ENCODE measurements at places on chromosomes 1 and 21.

DNA sequence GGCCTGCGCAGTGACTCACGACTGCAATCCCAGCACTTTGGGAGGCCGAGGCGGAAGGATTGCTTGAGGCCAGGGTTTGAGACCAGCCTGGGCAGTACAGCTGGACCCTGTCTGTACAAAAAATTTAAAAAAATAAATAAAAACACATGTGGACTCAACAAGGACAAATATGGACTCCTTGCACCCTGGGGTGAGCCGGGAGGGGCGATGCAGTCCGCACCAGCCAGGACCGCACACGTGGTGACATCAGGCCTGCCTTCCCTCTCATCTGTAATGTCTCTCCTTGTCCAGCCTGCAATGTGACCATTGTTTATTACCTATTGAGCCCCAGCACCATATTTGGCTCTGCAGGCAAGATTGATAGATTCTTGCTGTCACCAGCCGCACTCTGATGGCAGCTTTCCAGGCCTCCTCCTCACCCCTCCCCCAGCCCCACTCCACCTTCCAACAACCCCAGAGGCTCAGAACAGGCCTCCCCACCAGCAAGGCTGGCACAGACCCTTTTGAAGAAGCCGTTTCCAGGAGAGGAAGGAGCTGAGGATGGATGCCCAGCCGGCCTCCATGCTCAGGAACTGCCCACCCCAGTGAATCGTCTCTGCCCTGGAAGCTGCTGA is 55.2 kb downstream of the IRF2BP2 start:
- H3K4me1 ChIP-seq: no peaks in the 10 kb centered on the region
- no peaks in the 10 kb centered on the region for H3K36me3 ChIP-seq
- H3K27me3 ChIP-seq: no peaks in the 10 kb centered on the region
- no peak overlapping the region for H3K4me3 ChIP-seq

- no peak for DNase-seq
- no peaks in the 10 kb centered on the region for H3K36me3 ChIP-seq
- no peak overlapping the region for H3K4me3 ChIP-seq
- no peaks in the 10 kb centered on the region for H3K27me3 ChIP-seq
Measured at GRCh38 chr1:2887941-2888855, 86.7 kb upstream of the TTC34 start.

- peak; percentile 27 for DNase-seq
- H3K4me1 ChIP-seq: no peaks in the 10 kb centered on the region
- H3K27ac ChIP-seq: no peak overlapping the region
- H3K36me3 ChIP-seq: peaks cover 7% of the 10 kb centered on the region
Measured at GRCh38 chr1:111334169-111334568, 43.5 kb downstream of the CHIA start.

- H3K27ac ChIP-seq: no peak overlapping the region
- peaks cover 30% of the 10 kb centered on the region for H3K27me3 ChIP-seq
- no peaks in the 10 kb centered on the region for H3K4me1 ChIP-seq
- no peak overlapping the region for H3K4me3 ChIP-seq
Measured at GRCh38 chr1:182761396-182762395, 27.9 kb upstream of the NPL start.

- no peaks in the 10 kb centered on the region for H3K4me1 ChIP-seq
- H3K27me3 ChIP-seq: peaks cover 14% of the 10 kb centered on the region
- no peak overlapping the region for H3K27ac ChIP-seq
- no peak for DNase-seq
Measured at GRCh38 chr1:115506924-115507589, 134.7 kb upstream of the VANGL1 start.

DNA sequence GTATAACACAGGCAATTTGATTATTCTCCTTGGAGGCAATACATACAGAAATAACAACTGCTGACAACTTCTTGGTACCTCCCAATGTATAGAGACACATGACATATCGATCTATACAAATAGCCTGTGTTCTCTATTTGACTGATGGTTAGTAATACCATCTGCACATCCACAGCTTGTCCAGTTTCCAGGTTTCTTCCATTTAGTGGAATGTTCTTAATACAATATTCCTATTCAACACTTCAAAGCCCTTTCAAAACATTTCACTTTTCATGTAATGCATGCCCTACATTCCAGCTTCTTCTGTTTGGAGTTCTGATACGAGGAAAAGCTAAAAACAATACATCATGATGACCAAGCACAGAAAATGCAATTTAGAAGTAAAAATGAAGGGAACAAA is 37.0 kb upstream of the GORAB start:
- peaks cover 3% of the 10 kb centered on the region for H3K27me3 ChIP-seq
- H3K4me3 ChIP-seq: no peak overlapping the region
- H3K27ac ChIP-seq: no peak overlapping the region

- H3K4me3 ChIP-seq: no peak overlapping the region
- peak overlapping the region; percentile 75 for H3K27ac ChIP-seq
- DNase-seq: no peak
- H3K36me3 ChIP-seq: no peaks in the 10 kb centered on the region
- peaks cover 5% of the 10 kb centered on the region for H3K27me3 ChIP-seq
Measured at GRCh38 chr1:43639976-43640794, 9.8 kb upstream of the KDM4A start.

GRCh38 chr1:19974822-19975416 is 4.5 kb downstream of the PLA2G2A start:
- H3K27ac ChIP-seq: no peak overlapping the region
- H3K4me1 ChIP-seq: no peaks in the 10 kb centered on the region
- DNase-seq: peak; percentile 24

- no peaks in the 10 kb centered on the region for H3K36me3 ChIP-seq
- no peak overlapping the region for H3K27ac ChIP-seq
- DNase-seq: peak; percentile 28
- H3K4me1 ChIP-seq: peaks cover 8% of the 10 kb centered on the region
- no peak overlapping the region for H3K4me3 ChIP-seq
Measured at GRCh38 chr1:156627313-156627880, 8.2 kb downstream of the HAPLN2 start.

DNA sequence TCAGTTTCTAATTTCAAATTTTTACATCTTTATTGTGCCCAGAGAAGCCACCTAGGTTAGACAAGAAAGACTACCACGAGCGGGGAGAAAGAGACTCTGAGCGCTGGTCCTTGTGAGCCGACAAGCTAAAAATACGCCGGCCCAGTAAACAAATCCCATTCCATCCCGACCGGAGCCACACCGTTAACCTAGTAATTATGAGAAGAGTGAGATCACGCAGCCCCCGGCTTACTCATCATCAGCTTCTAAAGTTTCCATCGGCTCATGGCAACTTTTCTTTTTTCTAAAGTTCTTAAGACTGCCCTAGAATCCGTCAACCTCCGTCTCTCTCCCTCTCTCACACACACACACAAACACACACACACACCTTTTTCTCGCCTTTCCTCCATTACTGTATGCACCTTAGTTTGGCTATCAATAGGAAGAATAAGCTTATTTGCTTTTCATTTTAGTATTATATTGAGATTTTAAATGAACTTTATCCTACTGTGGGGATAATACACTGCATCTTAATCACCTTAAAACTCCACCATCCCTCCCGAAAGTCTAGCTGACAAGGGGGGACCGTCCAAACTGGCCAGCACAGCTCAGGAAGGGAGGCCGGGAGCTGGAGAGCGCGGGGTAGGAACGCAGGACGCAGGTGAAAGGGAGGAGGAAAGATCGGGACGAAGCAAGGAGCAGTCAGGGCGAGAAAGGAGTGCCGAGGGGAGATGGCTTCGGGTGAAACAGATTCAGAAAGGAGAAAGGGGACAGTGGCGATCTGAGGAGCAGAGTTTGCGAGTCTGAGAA is 728 bp downstream of the OTUD7B start:
- no peaks in the 10 kb centered on the region for H3K27me3 ChIP-seq
- peak overlapping the region; percentile 94 for H3K4me3 ChIP-seq
- H3K36me3 ChIP-seq: peaks cover 12% of the 10 kb centered on the region
- H3K4me1 ChIP-seq: peaks cover 39% of the 10 kb centered on the region
- peak overlapping the region; percentile 99 for H3K27ac ChIP-seq

- no peak for DNase-seq
- H3K27me3 ChIP-seq: no peaks in the 10 kb centered on the region
- H3K36me3 ChIP-seq: peaks cover 4% of the 10 kb centered on the region
- no peak overlapping the region for H3K4me3 ChIP-seq
- H3K4me1 ChIP-seq: peaks cover 28% of the 10 kb centered on the region
Measured at GRCh38 chr1:88741413-88741812, 57.3 kb downstream of the PKN2 start.

DNA sequence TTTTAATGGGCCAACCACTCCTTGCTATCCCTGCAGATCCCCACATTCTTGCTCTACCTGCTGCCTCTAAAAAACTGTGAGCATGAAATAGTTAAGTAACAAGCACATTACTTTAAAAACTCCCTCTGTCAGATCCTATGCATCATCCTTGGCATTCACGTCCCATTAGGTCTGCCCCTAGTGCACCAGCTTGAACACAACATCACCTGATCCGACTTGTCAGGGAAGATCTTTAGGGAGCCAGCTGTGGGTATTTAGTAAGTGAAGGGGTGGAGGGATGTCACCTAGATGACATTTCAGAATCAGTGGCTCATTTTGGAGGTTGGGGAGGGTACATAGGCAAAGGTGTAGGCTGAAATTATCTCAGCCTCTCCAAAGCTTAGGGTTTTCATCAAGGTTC is 33.5 kb downstream of the RXRG start:
- no peaks in the 10 kb centered on the region for H3K36me3 ChIP-seq
- H3K4me1 ChIP-seq: peaks cover 6% of the 10 kb centered on the region
- no peak overlapping the region for H3K4me3 ChIP-seq
- DNase-seq: no peak

- no peaks in the 10 kb centered on the region for H3K4me1 ChIP-seq
- H3K27me3 ChIP-seq: no peaks in the 10 kb centered on the region
- no peak overlapping the region for H3K4me3 ChIP-seq
Measured at GRCh38 chr1:90475631-90476030, 241.5 kb downstream of the BARHL2 start.

DNA sequence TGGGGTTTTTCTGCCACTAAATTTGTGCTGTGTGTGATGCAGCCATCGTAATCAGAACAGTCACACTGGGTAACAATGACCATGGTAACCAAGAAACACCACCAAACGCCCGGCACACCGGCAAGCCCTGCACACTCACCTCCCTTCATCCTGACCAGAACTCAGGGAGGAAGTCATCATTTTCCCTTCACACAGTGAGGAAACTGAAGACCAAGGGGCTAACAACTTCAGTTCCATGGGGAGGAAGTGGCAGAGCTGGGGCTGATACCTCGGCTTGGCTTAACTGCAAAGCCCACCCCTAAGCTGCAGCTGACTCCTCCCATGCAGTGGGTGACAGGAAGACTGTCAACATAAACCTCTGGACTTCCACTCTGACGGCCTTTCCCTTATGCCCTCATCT is 69.3 kb upstream of the BCAR3 start:
- no peak for DNase-seq
- no peak overlapping the region for H3K4me3 ChIP-seq
- peaks cover 31% of the 10 kb centered on the region for H3K27me3 ChIP-seq
- no peak overlapping the region for H3K27ac ChIP-seq

- H3K36me3 ChIP-seq: peaks cover 10% of the 10 kb centered on the region
- peak overlapping the region; percentile 97 for H3K27ac ChIP-seq
- H3K4me3 ChIP-seq: peak overlapping the region; percentile 95
- H3K27me3 ChIP-seq: no peaks in the 10 kb centered on the region
Measured at GRCh38 chr1:26542771-26543451, 13.3 kb downstream of the RPS6KA1 start.

- no peak overlapping the region for H3K4me3 ChIP-seq
- no peak overlapping the region for H3K27ac ChIP-seq
Measured at GRCh38 chr1:246139745-246140182, 367.3 kb downstream of the SMYD3 start.

GRCh38 chr1:1371364-1371745 is 3.7 kb downstream of the AURKAIP1 start:
- H3K36me3 ChIP-seq: no peaks in the 10 kb centered on the region
- peaks cover 26% of the 10 kb centered on the region for H3K4me1 ChIP-seq
- DNase-seq: peak; percentile 58

All from activated T-cell treated with anti-CD3 and anti-CD28 coated beads, Interleukin-2, amount 50 U/mL, for 72 hours (primary cell).